Cortex of kidney (tissue), 1 donor: ENCODE measurements at places on chromosomes 7 and 10.

DNA sequence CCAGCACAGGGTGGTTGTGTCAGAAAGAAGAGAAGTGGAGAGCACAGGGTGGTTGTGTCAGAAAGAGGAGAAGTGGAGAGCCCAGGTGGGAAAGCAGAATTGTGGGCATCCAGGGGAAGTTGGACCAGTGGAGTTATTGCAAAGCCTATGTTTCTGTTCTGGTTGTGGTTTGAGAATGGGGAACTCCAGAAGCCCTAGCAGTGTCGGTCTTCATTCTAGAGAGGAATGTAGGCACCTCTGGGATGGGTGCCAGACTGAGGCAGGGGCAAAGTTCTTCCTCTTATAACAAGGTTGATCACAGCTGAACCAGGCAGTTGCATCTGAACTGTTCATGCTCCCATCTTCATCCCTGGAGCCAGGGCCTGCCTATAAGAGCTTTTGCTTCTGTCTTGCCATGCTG, 954 bp downstream of the FSCN3 start:
- DNase-seq, result no peak

DNA sequence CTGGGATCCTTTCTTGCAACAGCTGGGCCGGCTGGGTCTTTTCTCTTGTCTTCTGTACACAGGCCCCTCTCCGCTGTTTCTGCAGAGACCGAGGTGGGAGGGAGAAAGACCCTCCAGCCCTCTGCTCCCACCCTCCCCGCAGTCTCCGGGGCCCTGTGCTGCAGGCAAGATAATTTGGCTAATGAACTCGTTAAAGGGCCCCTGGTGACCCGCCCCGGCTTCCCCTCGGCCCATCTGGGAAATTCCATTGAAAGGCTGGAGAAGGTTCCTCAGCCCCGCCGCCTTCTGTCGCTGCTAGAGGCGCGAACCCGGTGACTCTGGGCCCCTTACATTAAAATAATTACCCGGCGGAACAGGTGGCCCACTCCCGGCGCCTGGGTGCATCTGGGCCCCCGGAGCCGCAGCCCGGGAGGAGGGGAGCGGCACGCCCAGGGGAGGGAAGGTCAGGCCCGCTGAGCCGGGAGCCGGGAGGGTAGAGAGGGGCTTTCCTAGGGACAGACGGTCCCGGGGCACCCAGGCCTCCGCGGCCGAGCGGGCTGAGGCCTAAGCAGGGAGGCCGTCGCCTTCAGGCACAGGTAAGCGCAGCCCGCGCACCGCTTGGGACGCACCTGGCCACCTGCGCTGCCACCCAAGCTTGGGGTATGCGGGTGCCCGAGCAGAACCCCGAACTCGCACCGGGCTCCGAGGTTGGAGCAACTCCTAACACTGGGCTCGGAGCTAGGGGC, 7.3 kb upstream of the MNX1 start:
- no peak for DNase-seq

DNA sequence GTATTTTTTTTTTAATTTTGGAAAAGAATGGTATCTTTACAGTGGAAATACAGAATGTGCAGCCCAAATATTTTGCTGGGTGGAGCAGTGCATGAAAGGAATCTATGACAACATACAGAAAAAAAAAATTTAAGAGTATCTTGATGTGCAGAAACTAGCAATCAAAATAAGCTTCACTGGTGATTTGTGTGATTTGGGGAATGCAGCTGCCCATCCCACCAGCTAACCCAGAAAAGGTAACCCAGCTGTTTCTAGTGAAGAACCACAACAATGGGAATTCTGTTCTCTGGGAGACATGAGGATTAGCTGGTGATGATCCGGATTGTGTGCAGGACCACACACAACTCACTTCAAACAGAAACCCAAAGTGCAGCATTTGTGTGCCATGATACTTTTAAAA, 375.5 kb downstream of the SEMA3D start:
- no peak for DNase-seq

DNA sequence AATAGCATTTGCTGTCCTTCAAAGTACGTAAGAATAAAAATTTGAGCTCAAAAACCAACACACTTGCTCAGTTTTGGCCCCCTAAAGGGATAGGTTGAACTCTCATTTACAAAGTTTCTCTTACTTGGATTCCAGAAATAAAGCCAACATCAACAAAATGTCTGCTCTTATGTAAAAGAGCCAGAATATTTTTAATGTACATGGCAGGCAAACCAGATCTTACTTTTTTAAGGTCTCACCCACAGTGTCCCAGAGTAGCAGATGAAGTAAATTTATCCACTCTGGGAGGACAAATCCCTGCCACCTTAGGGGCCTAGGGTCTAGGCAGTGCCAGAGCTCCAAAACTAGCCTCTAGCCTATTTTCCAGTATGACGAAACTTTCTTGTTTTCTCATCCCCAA, 159.6 kb downstream of the SKAP2 start:
- no peak for DNase-seq

- no peak for DNase-seq
Observed at GRCh38 chr7:38374507-38374906, 101.1 kb upstream of the TARP start.

- DNase-seq, result no peak
Observed at GRCh38 chr7:127848241-127848640, 183.0 kb downstream of the LRRC4 start.

DNA sequence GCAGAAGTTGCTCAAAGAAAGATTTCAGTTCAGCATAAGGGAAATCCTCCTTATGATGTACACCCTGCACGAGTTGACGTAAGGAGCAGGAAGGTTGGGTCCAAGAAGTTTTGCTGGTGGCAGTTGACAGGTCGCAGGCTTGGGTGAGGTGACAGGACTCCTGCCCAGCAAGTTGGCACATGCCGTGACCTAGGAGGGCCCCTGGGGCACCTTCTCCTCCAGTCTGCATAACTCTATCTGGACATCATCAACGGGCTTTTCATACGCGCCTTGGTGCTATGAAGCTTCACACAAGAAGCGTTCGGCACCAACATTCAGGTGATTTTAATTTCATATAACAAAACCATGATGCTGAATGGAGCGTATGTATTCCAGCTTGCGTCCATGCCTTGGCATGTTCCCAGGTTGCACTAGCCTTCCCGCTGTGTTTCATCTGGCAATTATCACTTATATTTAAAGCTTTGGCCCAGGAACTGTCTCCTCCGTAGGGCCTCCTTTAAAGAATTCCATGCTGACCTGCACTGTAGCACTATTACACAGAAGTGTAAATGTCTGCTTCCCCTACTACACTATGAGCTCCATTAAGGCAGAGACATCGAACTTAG, 651.6 kb upstream of the FOXK1 start:
- DNase-seq, result no peak

DNA sequence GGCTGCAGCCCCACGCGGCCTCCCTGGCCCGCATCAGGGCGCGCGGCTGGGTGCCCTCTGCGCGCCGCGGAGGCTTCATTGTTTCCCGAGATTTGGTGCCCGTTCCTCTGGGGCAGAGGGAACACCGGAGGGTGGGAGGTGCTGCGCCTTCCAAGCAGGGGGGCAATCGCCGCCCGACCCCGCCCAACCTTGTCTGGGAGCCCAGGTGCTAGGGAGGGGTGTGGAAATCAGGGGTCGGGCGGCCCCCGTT, 1.0 kb upstream of the NRP1 start:
- DNase-seq, result no peak

DNA sequence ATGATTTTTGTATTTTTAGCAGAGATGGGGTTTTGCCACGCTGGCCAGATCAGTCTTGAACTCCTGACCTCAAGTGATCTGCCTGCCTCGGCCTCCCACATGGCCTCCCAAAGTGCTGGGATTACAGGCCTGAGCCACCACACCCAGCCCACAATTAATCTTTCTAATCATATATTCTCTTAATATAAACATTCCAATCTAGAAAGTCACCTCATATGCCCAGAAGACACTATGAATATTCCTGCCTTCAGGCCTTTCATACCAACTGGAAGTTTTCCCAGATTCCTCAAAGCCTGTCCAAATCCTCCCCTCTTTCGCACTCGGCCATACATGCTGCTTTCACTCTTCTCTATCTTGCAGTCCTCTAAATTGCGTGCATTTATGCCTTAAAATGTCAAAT, 32.6 kb downstream of the PDZD8 start:
- no peak for DNase-seq

GRCh38 chr7:155984028-155984580, 171.8 kb upstream of the SHH start:
- no peak for DNase-seq

DNA sequence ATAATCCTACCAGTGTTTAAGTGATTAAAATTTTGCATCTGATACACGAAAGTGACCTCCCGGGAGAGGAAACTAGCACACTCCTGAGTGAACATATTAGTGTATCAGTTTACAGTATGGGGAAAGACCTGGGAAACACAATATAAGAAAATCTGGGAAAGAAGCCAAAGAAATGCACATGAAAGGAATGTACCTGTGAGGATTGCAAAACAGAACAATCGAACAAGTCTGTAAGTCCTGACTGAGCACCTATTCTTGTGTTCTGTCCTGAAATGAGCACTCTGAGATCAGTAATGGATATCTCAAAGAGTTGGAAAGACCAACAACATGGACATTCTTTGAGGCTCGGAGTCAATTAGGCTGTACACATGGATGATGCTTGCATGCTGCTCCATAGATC, 554.7 kb downstream of the SORCS3 start:
- DNase-seq, result no peak

DNA sequence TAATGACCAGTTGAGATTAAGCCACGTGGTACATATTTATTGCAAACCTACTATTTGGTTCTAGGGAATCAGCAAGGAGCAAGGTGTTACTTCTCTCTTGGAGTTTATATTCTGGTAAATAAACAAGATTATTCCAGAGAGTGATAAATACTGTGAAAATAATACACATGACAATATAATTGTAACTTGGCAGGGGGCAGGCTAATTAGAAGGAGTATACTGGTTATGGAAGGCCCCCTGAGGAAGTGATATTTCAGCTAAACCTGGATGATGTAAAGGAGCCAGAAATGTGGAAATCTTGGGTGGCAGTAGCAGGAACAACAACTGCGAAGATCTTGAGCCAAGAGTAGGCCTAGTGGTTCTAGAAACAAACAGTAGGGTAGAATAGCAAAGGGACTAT, 111.8 kb downstream of the SDK1 start:
- no peak for DNase-seq

GRCh38 chr10:30247704-30248103, 101.4 kb downstream of the MTPAP start:
- DNase-seq, result no peak

- no peak for DNase-seq
Observed at GRCh38 chr10:103960103-103960502, 6.8 kb upstream of the SLK start.

GRCh38 chr7:115087437-115087836, 165.5 kb downstream of the MDFIC start:
- no peak for DNase-seq

GRCh38 chr10:114003161-114003941, 40.3 kb upstream of the ADRB1 start:
- DNase-seq, result no peak

- no peak for DNase-seq
Observed at GRCh38 chr7:74306004-74306729, 17.0 kb downstream of the CLIP2 start.

GRCh38 chr10:3776796-3777571, 8.0 kb downstream of the KLF6 start:
- no peak for DNase-seq

DNA sequence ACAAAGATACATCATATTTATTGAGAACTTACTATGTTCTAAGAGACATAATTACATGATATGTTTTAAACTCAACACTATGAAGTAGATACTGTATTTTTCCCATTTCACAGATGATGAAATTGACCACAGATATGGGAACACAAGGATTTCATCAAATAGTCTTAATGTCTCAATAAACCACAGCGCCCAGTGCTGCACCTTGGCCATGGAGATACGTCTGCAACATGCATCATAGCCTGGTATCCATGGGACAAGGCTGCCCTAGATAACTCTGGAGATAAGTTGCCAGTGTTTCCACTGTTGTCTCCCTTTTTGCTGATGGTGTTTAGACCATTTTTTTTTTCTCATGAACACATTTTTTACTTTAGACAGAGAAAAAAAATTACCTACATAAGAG, 97.5 kb downstream of the GNAT3 start:
- DNase-seq, result no peak

GRCh38 chr7:57388761-57389160, 61.2 kb upstream of the ZNF716 start:
- no peak for DNase-seq

GRCh38 chr7:105943486-105943885, 19.6 kb upstream of the CDHR3 start:
- DNase-seq, result no peak

DNA sequence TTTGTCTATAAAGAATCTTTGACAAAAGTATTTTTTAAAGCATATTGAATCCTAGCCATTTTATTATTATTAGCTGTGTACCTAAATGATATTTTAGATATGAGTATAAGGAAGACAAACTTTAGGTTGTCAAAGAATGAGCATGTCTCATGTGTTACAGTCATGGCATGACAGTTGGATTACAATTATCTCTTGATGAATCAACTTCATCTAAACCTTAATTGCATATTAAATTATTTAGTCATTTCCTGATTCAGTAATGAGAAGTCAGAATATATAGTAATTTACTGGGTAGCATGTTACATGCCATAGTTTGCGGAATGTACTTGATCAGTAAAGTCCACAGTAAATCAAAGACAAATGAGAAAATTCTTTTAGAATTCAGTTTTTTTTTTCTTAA, 59.2 kb downstream of the MAPK8 start:
- DNase-seq, result no peak

DNA sequence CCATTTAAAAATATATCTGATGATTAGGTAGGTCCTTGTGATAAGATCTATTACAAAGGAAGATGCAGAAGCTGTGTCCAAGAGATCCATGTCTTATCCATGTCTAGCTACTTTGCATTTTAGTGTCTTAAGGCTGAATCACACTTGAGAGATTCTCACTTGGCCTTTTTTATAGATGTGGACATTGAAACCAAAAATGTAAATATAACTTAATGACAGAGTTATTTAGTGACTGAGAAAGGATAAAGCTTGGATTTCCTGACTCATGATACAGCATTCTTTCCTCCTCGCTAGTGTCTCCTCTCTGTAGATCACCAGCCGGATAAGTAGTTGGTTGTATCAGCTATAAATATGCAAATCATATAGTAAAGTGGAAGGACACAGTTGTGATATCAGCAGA, 23.3 kb downstream of the INHBA start:
- no peak for DNase-seq

GRCh38 chr7:22667187-22667561, 59.8 kb upstream of the IL6 start:
- no peak for DNase-seq

DNA sequence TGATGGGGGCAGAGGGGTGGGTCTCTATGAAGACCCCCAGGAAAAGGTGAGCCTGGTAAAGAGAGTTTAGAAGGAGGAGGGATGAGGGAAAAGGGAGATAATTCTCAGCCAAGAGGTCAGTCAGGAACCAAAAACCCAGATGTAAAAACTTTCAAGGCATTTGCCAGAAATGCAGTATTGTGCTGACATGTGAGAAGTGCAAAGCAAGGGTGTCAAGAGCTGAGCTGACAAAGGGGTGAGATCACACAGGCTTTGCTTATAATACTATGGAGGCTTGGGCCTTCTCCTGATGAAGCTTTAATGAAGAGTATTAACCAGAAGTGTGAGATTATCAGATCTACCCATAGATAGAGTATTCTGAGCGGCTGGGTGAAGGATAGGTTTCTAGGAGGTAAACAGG, 22.3 kb upstream of the IFRD1 start:
- DNase-seq, result no peak

- no peak for DNase-seq
Observed at GRCh38 chr10:49733866-49734265, 28.3 kb downstream of the OGDHL start.
